AML-193 (cell line): ENCODE measurements at places on chromosomes 2 and 18.

- no peak for DNase-seq
Observed at GRCh38 chr18:11533942-11534496, 75.4 kb upstream of the SLC35G4 start.

DNA sequence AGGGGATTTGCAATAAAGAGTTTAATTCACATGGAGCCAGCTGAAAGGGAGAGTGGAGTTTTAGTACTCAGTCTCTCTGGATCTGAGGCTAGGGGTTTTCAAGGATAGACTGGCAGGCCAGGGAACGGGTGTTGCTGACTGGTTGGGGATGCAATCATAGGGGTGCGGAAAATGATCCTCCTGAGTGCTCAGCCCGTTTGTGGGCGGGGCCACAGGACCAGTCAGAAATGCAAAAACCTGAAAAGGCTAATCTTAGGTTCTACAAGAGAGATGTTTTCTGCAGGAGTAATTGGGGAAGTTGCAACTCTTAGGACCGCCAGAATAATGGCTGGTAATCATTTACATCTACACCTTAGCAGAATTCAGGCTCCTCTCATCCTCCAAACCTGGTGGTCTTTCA lies 2.5 kb downstream of the NFU1 start:
- DNase-seq, result no peak

DNA sequence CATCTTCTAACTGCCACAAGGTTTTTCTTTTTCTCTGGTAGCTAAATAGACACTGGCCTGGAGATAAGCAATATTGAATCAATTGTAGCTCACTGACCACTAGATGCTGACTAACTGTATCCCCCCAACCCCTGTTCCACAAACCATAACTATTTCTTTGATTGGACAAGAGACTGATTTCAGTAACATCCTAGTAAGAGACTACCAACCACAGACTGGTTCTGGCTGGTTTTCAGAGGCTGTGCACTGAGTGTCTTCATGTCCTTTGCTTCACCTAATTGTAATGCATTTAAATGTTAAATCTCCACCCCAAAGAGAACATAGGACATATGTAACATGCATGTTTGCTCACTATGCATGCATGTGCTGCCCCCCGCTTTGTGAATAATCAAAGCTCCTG lies 3.2 kb upstream of the AAK1 start:
- no peak for DNase-seq

DNA sequence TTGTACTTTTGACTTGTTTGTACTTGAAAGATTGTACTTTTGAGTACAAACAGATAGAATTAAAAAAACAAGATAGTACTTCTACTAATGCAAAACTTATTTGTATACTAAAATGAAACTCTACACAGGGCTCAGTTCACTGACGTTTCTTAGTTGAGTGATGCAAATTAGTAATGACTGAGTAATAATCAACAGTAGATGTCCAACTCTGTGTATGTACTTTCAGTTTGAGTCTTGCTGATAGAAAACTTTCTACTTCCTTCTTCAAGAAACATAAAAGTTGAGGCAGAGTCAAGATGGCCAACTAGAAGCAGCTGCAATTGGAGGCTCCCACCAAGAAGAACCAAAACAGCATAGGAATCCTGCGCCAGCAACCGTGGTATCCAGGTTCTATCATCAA lies 585.0 kb downstream of the NR4A2 start:
- DNase-seq, result no peak

GRCh38 chr2:212953170-212953920 lies 198.1 kb downstream of the IKZF2 start:
- DNase-seq, result no peak
